A549 treated with DMSO at 1 μM for 4 hours (cell line): ENCODE measurements at places on chromosomes 12 and 14. TPM values are rescaled to one million over a fixed set of nuclear protein-coding genes. Genes with fewer than 3 reads are reported as not detected.

TBC1D30 gene
- 1.9 to 2.5 TPM (median 2.0 TPM) in 5 replicates for total RNA-seq

BMP4 gene
- 2.3 to 3.0 TPM (median 2.7 TPM) in 5 replicates for total RNA-seq

GNB3 gene
- 1.9 to 2.8 TPM (median 1.9 TPM) in 5 replicates for total RNA-seq

AKAP6 gene
- total RNA-seq: 0.39 to 0.72 TPM (median 0.45 TPM) in 5 replicates

CCDC196 gene
- not detected in 5 replicates for total RNA-seq

LRRC9 gene
- not detected in 5 replicates for total RNA-seq

PTPN11 gene
- total RNA-seq: 51.2 to 70.4 TPM (median 68.0 TPM) in 5 replicates

KMT2D gene
- total RNA-seq: 40.0 to 46.7 TPM (median 41.6 TPM) in 5 replicates

SOX5 gene
- total RNA-seq: not detected in 5 replicates

ZCCHC8 gene
- 21.7 to 29.8 TPM (median 27.6 TPM) in 5 replicates for total RNA-seq

GPRC5A gene
- total RNA-seq: 314 to 517 TPM (median 478 TPM) in 5 replicates

AQP6 gene
- 0.02 to 0.05 TPM in 2 of 5 replicates, not detected in the others for total RNA-seq

PLEKHD1 gene
- total RNA-seq: 0.02 to 0.07 TPM (median 0.04 TPM) in 4 of 5 replicates, not detected in the other

FITM1 gene
- 0.15 to 0.28 TPM (median 0.24 TPM) in 3 of 5 replicates, not detected in the others for total RNA-seq

ZNF664 gene
- total RNA-seq: 55.9 to 71.9 TPM (median 68.2 TPM) in 5 replicates
